Sigmoid colon (tissue), 7 donors: ENCODE measurements at places on chromosomes 5 and 9.

DNA sequence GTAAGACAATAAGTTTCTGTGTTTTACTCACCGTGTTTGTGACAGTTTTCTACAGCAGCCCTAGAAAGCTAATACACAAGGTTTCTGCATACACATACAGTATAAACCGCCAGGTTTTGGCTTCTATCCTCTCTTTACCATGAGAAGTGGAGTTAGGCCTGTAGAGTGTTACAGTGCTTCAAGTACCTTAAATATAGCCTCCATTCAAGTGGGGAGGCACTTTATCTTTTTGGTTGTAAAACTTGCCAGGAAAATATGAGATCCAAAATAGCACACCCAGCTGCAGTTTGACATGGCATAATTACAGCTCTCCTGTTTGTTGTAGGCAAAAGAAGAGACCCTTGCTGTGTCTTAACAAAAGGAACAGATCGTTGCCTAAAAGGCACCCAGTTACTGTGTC, 90.3 kb upstream of the PTPN3 start:
- DNase-seq: no peak

DNA sequence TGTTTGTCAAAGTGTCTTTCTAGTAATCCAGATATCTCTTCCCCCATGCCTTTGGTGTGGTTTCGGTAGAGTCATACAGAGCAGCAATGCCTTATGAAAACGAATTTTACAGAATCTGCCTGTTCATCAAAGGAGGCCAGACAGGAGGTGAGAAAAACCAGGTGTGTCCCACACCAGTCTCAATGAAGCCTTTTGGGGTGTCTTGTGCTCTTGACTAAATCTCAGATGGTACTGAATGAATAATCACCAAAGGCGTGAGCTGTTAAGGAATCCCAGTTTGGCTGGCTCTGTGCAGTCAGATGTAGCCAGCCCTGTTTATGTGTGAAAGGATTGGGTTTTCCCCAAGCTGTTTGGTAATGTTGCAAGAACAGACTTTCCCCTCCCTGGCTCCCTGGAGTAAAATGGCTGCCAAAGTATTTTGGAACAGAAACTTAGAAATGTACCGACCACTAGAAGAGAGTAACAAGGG, 70.8 kb upstream of the CDKN2B start:
- DNase-seq: peak; percentile 74

DNA sequence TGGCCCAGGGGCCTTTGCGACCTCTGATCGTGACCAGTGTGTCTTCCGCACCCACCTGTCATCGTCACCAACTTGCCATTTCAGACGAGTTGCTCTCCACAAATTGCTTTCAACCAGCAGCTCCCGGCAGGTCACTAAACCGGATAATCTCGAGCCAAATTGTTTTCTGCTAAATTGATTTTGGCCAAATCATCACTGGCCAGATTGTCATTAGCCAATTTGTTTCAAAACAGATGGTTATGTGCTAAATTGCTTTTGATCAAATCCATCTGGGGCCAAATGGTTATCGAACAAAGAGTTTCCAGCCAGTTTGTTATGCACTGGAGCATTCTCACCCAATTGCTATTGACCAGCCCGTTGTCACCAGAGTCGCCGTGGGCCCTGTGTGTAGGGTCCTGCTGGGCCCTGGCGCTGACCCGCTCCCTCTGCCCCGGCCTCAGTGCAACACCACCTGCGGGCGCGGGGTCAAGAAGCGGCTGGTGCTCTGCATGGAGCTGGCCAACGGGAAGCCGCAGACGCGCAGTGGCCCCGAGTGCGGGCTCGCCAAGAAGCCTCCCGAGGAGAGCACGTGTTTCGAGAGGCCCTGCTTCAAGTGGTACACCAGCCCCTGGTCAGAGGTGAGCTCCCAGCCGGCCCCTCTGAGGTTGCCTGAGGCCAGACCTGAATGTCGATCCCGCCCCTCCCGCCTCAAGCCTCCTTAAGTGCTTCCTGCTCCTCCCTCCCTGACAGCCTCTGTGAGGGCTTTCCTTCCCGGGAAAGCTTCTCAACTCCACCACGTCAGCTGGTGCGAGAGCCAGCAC, 35.6 kb downstream of the ADAMTSL2 start:
- DNase-seq: no peak

DNA sequence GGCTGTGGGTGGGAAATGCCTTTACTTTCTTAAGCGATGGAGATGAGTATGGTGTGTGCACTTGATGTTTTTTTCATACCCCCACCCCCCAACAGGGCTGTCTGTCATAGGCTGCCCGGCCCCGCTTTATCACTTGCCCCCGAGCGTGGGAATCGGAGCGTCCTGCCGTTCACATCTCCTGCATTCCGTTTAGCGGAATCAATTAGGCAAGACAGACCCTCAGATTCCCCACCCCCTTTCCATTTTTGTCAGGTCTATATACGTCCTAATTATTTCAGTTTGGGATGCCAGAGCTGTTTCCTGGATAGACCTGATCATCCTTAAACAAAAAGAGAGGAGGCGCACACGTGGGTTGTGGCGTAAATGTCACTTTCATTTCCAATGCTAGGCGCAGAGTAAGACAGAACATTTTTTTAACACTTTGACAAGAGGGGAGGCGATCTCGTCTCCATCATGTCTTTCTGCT, 217.2 kb downstream of the MEF2C start:
- no peak for DNase-seq

GRCh38 chr5:40224421-40224820, 455.3 kb upstream of the PTGER4 start:
- no peak for DNase-seq

- no peak for DNase-seq
These were observed 586.3 kb downstream of the RAB3C start for GRCh38 chr5:59169081-59169767.

DNA sequence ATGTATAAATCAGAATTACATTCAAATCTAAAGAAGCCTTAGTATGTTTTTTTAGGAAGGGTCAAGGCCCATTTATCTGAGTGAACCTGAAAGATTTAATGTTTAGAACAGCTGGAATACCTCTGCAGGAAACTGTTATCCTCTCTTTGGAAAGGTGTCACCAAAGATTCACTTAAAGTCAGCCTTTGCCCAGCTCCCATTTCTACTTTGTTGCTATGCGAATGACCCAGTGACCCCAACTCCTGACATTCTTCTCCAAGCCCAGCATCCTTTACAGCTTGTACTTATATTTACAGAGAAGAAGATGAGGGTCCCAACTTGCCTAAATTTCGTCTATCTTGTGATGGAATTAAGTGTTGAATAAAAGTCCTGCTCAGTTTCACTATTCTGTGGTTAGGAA, 1198.6 kb downstream of the CDH12 start:
- no peak for DNase-seq

DNA sequence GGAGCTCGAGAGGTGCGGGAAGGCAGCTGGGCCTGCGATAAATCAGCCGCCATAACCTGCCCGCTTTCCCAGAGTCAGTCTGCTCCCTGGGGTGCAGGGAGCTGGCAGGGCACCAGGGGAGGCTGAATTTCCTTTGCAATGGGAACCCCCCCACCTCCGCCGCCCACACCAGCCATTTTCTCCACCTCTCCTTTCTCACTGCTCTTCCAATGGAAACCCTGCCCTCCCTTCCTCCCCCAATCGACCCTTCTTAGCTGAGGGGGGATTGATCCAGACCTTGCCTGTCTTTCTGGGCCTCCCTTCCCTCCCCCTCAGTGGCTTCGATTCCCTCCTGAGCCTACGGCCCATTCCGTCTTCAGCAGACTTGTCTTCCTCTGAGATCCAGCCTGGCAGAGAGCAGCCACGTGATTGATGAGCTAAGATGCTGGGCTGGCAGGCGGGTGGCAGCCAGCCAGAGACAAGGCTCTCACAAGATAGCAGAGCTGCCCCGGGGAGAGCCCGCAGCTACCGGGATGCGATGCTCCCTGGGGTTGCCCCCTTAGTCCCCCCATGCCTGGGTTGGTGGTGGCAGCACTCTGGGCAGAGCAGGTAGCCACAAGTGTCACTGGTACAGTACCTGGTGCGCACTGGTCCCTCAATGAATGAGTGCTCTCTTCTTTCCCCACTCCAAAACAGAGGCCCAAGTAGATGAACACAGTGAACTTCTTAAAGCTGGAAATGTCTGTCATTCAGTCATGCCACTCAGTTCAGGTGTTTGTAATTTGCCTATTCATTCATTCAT, 53.7 kb upstream of the FABP6 start:
- DNase-seq: peak; percentile 68
